KG1 (cell line): ENCODE measurements at places on chromosomes 6 and 20.

DNA sequence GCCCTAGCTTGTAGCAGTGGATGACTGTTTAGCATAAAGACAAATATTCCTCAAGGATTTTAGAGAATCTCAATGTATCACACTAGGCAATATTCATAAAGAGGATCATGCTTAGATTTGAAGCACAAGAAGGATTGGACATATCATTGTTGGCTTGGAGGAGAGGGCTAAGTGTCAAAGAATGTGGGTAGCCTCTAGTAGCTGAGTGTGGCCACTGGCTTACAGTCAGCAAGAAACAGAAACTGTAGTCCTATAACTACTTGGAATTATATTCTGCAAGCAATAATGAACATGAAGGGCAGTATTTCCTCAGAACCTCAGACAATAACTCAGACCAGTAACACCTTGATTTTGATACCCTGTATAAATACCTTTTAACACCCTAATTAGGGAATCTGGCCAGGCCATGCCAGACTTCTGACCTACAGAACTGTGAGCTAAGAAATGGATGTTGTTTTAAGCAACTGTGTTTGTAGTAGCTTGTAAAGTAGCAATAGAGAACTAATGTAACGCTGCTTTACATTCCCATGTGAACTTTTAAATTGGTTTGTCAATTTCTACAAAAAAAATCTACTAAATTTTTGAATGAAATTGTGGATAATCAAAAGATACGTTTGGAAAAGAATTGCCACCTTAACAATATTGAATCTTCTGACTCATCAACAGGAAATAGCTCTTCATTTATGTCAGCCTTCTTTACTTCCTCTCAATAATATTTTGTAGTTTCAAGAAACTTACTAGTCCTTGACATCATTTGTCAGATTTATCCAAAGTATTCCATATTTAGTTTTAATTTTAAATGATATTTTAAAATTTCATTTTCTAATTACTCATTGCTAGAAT, 65.2 kb upstream of the RSPO3 start:
- DNase-seq, result no peak

DNA sequence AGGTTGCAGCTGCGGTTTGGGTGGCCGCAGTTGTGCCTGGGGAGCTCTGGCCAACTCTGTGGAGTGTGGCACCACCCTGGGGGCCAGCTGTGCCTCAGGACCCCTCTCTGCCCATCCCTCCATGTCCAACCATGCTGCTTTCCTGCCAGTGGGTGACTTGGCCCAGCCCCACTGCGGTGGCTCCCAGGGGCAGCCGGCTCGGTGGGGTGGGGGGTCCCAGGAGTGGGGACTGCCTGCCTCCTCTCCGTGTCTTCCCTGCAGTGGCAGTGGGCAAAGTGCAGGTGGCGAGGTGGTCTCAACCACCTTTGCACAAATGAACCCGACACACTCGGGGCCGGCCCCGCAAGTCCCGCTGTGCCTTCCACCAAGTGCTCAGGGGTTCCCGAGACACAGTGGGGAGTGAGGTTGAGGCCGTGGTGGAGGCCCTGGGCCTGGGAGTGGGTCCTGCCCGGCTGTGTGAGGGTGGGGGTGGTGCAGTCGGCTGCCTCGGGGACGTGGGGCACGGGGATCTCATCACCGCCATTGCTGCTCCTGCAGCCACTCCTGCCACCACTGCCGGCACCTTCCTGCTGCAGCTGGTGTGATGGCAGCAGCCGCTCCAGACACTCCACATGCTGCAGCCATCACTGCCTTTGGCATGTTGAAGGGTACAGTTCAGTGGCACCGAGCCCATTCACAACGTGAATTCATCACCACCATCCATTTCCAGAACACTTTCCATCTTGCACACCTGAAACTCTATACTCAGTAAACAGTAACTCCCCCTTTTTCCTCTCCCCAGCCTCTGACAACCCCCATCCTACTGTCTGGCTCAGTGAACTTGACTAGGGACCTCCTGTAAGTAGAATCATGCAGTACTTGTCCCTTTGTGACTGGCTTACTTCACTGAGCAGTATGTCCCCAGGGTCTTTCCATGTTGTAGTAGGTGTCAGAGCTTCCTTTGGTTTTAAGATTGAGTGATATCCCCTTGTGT, 10.7 kb upstream of the SLCO4A1 start:
- no peak for DNase-seq

- DNase-seq, result no peak
Measured at GRCh38 chr6:73339340-73339739, 14.7 kb downstream of the DPPA5 start.

DNA sequence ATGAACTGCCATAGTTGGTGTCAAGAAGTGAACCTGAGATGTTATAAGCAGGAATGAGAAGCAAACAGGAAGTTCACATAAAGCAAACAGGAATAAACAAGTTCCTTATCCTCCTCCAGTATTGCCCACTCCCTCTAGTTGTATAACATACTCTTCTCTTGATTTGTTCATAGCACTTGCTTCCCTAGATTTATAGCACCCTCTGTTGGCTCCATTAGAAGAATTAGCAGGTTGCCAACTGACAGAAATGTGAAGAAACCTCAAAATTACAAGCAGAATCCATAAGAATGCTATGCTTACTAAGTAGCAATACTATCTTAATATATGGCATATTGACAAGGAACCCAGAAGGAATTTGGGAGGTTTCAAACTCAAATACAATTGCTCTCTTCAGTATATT, 195.4 kb downstream of the TBX18 start:
- DNase-seq, result no peak
